ENCODE measurements at places on chromosomes 4 and X.

DNA sequence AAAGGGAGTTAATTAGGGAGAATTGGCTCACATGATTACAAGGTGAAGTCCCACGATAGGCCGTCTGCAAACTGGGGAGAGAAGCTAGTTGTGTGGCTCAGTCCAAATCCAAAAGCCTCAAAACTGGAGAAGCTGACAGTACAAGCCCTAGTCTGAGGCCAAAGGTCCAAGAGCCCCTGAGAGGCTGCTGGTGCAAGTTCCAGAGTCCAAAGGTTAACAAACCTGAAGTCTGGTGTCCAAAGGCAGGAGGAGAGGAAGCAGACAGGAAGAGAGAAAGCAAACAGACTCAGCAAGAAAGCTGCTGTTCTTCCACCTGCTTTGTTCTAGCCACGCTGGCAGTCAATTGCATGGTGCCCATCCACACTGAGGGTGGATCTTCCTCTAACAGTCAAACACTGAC lies 29.0 kb upstream of the SPACA5B start:
- DNase-seq: no peak

DNA sequence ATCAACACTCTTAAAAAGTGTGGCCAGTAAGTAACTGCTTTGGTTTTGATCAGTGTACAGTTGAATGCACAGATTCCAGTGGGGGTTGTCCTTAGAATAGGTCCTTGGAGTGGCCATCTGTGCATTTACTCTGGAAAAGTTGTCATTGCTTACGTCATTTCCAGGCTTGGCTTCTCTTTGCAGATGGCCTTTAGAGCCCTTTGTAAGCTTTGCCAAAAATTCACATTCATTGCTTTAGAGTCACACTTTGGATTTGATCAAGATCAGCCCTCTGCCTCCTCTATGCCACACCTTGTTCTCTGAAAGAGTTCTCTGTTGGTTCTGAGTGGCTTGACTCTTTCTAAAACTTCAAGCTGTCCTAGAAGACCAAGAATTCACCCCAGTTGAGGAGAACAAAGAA lies 83.9 kb downstream of the MAMLD1 start:
- no peak for DNase-seq

- no peak for DNase-seq
Measured at GRCh38 chr4:184022679-184023383, 117.7 kb downstream of the STOX2 start.

DNA sequence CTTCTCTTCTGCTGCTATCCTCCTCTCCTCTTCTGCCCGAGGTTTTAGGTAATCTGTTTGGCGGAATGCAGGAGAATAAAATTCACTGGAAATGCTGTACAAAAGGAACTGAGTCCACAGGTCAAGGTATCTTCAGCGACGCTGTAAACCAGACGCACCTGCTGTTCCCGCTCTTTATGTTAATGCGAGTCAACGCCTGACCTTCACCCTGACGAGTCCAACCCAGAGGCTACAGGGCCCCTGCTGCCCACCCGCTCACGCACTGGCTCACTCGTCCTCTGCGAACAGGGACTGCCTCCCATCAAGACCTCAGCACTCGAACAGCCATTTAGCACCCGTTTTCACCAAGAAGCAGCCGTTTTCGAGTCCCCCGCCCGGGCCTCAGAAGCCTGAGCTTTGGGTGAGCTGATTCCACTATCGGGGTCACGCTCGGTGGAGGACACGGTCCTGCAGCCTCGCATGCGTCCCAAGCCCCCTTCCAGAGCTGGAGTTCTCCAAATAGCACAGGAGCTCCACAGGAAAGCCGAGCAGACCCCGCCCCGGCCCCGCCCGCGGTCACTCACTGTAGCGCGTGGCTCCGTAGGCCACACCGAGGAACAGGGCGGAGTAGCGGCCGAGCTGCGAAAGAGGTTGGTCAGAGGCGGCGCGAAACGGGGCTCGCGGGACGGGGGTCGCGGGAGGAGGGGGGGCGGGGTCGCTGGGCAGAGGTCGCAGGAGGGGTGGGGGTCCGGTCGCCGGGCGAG lies 556 bp downstream of the ATP5ME start:
- DNase-seq: no peak

DNA sequence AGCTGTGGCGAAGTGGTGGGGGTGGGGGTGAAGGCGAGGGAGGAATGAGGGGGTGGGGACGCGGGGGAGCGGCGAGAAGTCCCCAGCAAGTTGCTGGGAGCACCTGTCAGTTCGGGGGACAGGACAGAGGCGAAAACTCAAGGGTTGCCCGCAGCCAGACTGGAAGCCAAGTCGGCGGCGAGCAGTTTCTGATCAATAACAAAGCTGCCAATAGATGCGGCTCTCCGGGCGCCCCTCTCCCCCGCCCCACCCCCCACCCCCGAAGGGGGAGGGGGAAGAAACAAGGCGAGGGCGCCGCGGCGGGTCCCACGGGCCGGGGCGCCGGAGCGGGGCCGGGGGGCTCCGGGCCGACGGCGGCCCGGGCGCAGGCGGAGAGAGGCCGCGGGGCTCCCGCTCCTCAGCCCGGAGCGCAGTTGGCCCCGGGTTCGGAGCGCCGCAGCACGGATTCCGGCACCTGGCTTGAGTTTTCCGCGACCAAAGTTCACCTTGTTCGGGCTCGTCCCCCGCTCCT lies 379 bp downstream of the PDGFC start:
- no peak for DNase-seq

GRCh38 chr4:153668647-153669046 lies 15.4 kb upstream of the TLR2 start:
- DNase-seq: no peak

- DNase-seq: no peak
Measured at GRCh38 chr4:74540193-74540592, 95.3 kb downstream of the AREG start.

- DNase-seq: no peak
Measured at GRCh38 chr4:55312489-55313101, 33.4 kb upstream of the SRD5A3 start.

- DNase-seq: no peak
Measured at GRCh38 chrX:52865343-52865998, 2.4 kb downstream of the XAGE3 start.

GRCh38 chr4:139523076-139523475 lies 32.9 kb downstream of the SETD7 start:
- no peak for DNase-seq

GRCh38 chr4:144104509-144105130 lies 35.9 kb downstream of the GYPA start:
- DNase-seq: no peak

GRCh38 chr4:173494013-173494970 lies 35.7 kb downstream of the HAND2 start:
- DNase-seq: no peak

DNA sequence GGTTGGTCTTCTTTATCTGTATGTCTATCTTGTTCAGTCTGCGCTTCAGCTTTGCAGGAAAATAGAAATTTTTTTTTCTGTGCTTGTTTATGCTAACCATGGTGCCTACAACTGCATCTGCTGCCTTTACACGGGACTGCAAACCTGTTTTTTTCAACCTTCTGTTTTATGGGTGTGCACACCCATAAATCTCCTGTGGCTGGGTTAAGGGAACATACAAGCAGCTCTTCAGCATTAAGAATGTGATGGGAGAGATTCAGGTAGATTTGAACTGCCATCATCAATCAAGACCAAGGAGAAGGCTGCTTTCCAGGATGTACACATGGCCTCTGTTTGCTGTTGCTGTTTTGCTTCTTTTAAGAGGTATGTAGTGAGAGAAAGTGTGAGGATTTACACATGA lies 502.9 kb downstream of the ANKRD50 start:
- no peak for DNase-seq

DNA sequence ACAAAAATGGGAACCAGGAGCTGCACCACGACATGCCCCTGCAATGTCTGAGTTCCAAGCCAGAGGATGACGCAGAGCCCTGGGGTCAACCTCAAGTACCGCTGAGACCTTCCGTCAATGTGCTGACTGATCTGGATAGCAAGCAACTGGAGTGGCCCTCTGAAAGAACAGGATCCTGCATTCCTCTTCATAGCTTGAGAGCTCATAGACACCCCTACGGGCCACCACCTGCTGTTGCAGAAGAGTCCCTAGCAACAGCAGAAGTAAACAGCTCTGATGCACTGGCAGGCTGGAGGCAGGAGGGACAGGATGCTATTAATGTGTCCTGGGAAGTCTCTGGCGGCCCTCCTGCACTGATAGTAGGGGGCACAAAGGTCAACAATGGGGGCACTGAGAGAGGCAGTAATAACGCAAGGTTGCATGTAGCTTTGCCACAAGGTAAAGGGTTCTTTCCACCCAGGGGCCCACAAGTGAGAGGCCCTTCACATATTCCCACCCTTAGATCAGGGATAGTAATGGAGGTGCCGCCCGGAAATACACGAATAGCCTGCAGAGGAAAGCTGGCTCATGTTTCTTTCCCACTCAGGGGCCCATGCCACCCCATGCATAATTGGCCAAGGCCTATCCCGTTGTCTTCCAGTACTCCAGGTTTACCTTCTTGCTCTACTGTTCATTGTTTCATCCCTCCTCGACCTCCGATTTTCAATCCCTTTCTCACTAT lies 1.3 kb downstream of the PRR32 start:
- DNase-seq: no peak

DNA sequence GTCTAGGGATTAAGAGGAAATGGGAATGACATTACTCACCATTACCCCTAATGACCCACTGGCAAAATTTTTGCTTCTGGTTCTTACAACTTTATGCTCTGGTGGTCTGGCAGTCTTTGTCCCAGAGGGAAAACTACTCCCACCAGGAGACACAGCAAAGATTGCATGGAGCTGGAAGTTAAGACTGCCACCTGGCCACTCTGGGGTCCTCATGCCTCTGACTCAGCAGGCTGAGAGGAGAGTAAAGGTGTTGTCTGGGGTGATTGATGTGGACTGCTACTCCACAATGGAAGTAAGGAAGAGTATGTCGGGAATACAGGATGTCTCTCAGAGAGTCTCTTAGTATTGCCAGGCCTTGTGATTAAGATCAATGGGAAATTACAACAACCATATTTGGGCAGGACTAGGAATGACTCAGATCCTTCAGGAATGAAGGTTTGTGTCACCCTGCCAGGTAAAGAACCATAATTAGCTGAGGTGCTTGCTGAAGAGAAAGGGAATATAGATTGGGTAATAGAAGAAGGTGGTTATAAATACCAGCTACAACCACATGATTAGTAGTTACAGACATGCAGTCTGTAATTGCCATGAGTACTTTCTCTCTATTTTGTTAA lies 215.5 kb downstream of the GPAT3 start:
- DNase-seq: no peak

DNA sequence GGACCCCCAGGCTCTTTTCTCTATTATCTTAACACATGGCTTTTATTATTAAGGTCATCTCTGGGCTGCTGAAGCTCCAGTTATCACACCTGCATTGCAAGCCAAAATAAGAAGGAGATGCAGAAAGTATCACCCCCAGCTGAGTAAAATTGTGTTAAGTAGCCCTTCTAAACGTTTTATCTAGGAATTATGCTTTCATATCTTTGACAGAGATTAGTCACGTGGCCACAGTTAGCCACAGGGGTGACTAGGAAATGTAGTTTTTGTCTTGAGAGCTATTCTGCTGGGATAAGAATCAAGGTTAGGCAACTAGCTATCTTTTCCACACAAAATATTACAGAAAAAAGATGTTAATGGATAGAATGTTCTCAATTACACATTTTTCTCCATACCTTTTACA lies 102.1 kb downstream of the ANXA3 start:
- no peak for DNase-seq

- DNase-seq: no peak
Measured at GRCh38 chr4:145107126-145107525, 9.0 kb downstream of the ABCE1 start.

DNA sequence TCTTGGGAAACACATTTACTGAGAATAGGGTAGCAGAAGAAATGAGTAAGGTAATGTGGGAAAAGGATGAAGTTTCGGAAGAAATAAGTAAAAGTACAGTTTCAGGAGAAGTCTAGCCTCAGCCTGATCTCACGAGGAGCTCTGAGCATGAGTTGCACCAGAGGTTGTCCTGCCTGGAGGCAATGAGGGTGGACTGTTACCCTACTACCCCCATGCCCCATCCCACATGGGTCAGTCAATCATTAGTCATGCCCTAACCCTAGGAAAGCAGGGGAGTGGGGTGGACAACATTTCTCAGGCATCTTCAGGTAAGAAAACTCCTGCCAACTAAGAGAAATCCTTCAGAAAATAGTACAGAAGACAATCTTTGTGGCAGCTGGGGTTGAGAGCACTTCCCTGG lies 35.1 kb downstream of the HS3ST1 start:
- no peak for DNase-seq

- no peak for DNase-seq
Measured at GRCh38 chrX:8548446-8548845, 83.8 kb downstream of the VCX3B start.

DNA sequence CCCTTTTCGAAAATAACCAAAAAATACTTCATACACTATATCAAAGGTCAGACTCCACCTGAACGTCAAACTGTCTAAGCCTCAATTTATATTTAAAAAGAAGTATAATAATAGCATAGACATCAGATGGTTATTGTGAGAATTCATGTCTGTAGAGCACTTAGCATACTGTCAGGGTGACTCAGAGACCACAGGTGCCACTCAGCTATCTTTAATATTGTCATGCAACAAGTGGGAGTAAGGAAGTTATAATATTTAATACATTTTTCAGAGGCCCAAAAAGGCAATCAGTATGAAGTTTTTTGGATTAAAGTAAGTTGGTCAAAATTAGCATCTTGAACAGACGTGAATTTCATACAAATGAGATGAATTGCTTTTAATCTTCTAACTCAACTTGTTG lies 93.3 kb downstream of the PHOX2B start:
- DNase-seq: no peak

DNA sequence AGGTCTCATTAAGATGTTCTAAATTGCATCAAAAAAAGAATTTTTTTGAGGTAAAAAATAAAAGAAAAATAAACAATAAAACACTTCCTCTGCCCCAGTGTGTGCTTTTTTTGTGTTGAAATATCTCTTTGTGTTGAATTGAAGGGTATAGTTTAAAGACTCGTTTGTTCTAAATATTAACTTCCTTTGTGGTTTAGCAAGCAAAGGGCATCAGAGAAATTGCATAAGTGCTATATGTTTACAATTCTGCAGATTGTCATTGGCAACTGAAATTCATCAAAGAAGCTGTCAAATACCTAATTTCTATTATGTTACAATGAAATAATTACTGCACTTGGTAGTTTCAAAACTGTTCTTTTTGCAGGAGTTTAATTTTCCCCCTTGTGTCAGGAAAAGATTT lies 260.5 kb downstream of the DKK2 start:
- DNase-seq: no peak

DNA sequence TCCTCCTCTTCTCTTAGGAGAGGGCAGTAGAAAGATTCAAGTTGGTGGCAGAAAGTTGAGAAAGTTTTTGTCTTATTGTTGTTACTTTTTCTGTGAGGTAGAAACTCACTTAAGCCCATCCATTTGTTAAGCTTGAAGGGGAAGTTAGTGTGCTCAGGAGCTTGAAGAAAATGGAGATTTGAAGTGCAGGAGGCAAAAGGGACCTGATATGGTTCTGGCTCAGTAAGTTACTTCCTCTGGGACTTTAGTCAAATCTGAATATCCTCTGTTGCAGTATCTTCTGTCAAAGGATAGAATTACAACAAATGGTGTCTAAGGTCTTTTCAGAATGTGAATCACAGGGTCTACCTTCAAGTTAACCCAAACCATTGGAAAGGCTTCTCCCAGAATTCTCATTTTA lies 46.2 kb downstream of the CXCL13 start:
- DNase-seq: no peak
